ENCODE measurements at places on chromosomes 6 and 20. TPM values are rescaled to one million over a fixed set of nuclear protein-coding genes. Genes with fewer than 3 reads are reported as not detected.

- DNase-seq, result peak; percentile 48
Observed at GRCh38 chr20:38894091-38894847, 31.9 kb upstream of the FAM83D start.

- DNase-seq, result no peak
Observed at GRCh38 chr6:139398658-139399057, 24.2 kb upstream of the CITED2 start.

GRCh38 chr6:5025911-5026819 lies 22.3 kb upstream of the RPP40 start:
- DNase-seq, result peak; percentile 85

DNA sequence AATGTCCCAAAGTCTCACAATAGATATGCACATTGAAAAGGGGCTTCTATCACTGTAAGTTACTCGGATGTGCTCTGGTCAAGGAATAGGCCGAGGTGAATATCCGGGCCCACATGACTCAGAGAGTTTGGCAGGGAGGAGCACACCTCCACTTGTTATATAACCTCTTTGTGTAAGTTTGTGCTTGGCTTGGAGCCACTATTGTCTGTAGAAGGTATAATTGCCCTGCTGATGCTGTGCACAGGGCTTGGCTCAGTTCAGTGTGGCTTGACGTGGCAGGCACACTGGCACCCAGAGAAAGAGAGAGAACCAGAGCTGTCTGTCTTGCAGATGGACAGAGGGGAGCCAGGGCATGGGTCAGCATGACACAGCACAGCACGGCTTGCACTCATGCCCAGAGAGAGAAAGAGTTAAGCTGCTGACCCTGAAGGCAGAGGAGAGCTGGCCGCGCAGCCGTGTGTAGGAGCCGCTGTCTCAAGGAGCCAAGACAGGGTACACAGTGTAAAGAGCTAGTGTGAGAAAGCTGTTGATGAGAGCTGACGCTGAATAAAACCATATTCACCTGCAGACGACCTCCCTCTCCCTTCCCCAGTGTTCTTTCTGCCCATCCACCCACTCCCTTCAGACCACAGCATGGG lies 482.5 kb downstream of the C6orf118 start:
- no peak for DNase-seq

DNA sequence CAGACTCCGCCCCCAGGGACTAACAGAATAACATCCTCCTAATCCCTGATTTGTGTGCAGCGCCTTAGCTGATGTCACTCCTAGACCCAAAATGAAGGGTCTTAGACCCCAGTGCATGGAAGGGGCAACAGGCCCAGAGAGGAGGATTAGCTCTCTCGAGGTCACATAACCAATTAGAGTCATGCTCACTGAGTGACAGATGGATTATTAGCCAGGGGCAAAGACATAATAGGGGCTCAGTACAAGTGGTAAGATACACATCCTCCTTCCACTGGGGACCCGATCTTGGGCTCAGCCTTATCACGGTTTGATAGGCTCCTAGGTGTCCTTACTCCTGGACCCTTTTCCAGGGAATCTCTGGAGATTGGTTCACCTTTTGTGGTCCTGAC lies 858 bp downstream of the TP53INP2 start:
- DNase-seq, result no peak

GRCh38 chr6:71114544-71114943 lies 157.7 kb upstream of the B3GAT2 start:
- DNase-seq, result no peak

DNA sequence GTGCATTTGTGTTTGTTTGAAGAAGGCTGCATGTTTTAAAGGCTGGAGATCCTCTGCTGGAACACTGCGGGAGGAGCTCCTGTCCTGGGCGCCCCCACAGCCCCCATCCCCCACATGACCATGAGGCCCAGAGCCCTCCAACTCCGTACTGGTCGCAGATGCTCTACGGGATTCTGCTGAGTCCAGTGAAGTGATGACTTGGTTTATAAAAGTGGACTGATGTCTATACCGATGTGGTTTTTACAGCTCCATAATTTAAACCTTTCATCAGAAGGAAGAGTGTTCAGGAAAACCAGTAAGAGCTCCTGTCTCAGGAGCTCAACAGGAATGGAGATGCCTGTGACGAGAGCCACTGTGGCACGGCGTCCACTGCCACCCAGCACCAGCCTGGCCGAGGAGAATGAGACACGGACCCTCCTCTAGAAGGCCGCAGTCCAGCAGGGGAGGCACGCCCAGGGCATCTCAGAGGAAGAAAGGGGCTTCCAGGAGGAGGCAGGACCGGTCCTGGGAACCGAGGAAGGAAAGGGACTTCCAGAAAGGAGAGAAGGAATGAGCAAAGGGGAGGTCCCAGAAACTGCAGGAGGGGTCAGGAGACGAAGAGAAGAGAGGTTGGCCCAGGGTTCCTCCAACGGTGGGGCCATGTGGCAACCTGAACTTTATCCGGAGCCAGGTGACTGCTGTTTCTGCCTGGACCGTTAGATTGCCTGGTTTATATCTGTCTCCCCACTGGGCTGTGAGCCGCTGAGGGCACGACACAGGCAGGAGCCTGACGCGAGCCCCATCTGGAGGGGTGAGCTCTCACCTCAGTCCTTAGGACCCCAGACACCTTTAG lies 26.9 kb downstream of the BFSP1 start:
- DNase-seq, result peak; percentile 62

DNA sequence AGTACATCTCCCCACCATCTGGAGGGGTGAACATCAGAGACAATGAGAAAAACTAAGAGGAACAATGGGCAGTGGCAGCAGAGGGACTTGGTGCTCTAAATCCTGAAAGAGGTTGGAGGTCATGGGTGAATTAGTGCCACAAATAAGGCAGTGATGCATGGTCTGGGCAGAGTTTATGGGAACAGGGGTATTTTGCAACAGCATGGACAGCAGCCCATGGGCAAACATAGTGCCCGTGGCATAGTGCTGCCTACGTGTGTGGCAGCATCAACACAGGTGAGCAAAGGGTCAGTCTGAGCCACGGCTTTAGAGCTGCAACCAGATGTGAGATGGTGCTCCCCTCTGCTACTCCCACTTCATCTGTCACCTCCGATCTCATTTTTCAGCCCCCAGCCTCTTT lies 459.1 kb upstream of the CITED2 start:
- no peak for DNase-seq

GRCh38 chr6:39114704-39115599 lies at the start of gene SAYSD1:
SAYSD1 (minus strand) TSS chr6:39115186; CDS start chr6:39115089, 97 bp downstream.
- DNase-seq, result peak; percentile 95

DNA sequence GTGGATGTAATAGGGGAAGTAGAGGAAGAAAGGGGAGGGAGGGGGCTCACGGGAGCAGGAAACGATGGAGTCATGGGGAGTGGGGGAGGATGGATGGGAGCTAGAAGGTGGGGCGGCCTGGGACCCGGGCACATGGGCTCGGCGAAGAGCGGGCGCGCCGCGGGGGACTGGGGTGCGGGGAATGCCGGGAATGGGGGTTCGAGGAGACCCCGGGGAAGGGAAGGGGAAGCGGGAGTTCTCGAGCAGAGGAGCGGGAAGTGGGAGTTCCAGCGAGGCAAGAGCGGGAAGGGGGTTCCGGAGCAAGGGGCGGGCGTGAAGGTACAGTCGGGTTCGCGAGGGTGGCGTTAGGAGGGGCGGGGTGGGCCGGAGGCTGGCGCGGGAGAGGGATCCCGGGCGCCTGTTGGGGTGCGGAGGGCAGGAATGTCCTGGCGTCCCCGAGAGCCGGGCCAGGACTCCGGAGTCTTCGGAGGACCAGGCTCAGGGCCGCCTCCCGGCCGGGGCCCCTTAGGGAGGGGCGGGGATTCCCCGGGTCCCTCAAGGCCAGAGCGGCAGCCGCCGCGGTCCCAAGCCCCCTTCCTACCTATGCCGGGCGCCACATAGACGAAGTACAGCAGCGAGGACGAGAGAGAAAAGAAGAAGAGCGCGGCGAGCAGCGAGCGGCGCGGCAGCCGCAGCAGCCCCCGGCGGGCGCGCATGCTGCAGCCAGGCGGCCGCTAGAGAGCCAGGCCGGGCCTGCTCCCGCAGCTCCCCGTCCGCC lies 504 bp downstream of the B4GALT5 start:
- DNase-seq, result peak; percentile 78

GRCh38 chr6:150940941-150941340 lies 75.4 kb downstream of the MTHFD1L start:
- no peak for DNase-seq

DNA sequence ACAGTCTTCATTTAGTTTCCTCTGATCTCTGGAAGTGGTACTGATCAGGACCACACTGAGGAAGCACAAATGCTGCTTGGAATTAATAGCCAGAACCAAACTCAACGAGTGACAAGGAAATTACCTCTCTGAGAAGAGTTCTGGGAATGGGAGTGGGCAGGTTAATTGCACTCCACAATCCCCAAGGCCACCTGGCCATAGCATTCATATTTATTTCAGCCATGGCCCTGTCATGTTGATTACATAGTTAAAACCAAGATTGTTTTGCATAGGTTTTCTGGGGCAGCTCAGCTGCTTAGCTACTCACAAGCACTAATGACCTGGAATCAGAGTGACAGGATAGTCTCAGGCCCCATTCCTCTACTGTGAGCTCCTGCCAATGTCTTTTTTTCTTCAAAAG lies 230.2 kb upstream of the RIMS1 start:
- DNase-seq, result no peak

DNA sequence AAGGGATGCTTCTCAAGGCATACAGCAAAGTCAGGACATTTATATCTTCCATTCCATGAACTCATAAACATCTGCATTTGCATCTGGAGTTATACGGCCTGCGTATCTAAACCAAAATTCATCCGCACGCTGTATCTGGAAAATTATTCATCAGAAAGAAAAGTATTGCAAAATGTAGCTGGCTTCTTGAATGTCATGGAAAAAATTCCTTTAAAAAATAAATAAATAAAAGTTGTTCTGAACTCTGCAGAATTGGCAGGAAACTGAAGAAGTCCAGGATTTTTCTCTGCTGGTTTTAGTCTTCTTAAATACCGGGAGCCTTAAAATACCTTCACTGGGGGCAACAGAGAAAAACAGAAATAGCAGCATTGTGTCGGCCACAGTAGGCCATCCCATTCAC lies 23.7 kb upstream of the FOXF2 start:
- no peak for DNase-seq

GRCh38 chr6:141513830-141514229 lies 618.9 kb upstream of the GJE1 start:
- DNase-seq, result no peak

DNA sequence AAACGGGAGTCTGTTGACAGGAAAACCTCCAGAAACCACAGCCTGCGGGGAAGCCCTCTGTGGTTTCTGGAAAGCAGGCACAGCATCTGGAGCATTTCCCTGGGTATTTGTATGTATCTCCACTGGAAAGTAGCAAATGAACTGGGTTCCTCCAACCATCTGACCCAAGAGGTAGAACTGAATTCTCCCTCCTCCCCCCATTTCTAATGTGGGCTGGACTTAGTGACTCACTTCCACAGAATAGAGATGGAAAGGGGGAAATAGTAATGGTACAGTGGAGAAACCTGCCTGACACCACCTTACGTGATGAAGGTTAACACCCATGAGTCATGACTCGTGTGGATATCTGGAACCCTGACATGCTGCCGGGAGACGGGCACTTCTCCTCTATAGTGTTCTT lies 51.9 kb upstream of the XRN2 start:
- DNase-seq, result no peak

DNA sequence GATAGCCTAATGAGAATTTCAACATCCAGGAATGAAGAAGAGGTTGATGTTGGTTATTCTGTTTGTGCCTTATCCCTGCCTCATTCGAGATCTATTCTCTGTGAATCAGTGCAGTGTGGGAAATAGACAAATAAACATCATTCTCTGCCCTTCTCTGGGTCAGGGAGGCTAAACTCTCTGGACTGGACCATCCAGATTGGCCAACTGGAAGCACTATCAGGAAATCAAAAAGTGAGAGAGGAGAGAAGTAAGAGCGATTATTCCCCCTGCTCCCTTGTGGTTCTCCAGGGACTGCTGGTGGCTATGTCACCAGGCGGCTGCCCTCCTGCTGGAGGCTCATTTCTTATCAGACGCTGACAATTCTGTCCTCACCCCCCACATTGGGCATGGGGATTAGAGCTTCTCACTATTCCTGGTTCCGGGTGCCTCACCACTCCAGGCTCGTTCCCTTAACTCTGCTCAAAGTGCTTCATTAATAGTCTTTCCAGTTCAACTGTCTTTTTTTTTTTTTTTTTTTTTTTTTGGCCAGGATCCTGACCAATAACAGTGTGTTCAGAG lies 201.7 kb upstream of the RREB1 start:
- DNase-seq, result no peak

DNA sequence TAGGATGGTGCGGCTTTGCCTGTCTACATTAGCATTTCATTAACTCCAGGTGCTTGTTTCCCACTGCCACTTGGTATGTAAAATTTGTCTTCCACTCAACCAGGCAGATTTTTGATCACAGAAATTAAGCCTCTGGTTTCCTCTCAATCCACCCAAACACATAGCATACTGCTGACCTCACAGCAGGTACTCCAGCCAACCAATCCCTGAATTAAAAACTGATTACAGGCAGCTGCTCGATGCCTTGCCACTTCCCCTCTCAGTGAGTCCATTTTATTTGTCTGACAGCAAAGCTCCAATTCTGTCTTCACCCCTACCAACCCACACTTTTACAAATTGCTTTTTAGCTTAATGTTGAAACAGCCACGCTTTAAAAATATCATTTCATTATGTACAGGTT lies 95.2 kb downstream of the PLCB1 start:
- DNase-seq, result no peak

- peak; percentile 49 for DNase-seq
Observed at GRCh38 chr6:45927421-45928320, 88.0 kb downstream of the CLIC5 start.

DNA sequence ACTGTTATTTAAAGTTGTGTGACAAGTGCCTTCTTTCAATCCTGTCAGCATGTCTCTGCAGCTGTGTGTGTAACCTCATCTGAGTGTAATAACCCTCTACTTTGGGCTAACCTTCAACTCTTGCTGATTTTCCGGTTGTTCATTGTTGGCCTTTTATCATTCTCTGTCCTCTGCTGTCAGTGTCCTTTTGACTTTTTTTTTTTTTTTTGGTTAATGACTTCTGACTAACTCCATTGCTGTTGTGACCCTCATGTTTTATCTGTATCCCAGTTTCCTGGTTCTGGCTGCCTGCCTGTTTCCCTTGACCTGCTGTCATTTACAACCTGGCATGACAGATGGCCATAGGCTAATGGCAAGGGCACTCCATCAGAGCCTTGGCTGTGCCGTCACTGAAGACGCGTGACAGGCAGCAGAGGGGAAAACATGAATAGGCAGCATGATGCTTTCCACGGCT lies 145.7 kb upstream of the MAN1A1 start:
- no peak for DNase-seq

Gene GTSF1L
- not detected for total RNA-seq

Gene TUBE1
- 33.1 TPM for total RNA-seq

Gene RFX6
- not detected for total RNA-seq

Gene STMND1
- total RNA-seq, result not detected

Gene LPA
- total RNA-seq, result not detected

Gene STK38
- total RNA-seq, result 7.6 TPM

Gene SLC17A2
- total RNA-seq, result not detected

Gene BTN1A1
- not detected for total RNA-seq

Gene HCRTR2
- total RNA-seq, result 0.07 TPM

Gene FOXF2
- 0.52 TPM for total RNA-seq

Gene UNC93A
- 2.0 TPM for total RNA-seq

Gene TREML1
- not detected for total RNA-seq
